ENCODE measurements at places on chromosomes 5 and 9. TPM values are rescaled to one million over a fixed set of nuclear protein-coding genes. Genes with fewer than 3 reads are reported as not detected.
A peak's percentile ranks its signal among the peaks of the same experiment; 100 is the strongest.

- H3K36me3 ChIP-seq: no peaks in the 10 kb centered on the region
- no peak overlapping the region for H3K4me3 ChIP-seq
- H3K4me1 ChIP-seq: no peaks in the 10 kb centered on the region
- DNase-seq: peak; percentile 68
- H3K27me3 ChIP-seq: no peaks in the 10 kb centered on the region
These were observed 27.8 kb downstream of the PRLR start for GRCh38 chr5:35202319-35203111.

- peaks cover 8% of the 10 kb centered on the region for H3K27me3 ChIP-seq
- no peaks in the 10 kb centered on the region for H3K36me3 ChIP-seq
- DNase-seq: peak; percentile 21
- H3K4me3 ChIP-seq: no peak overlapping the region
- H3K4me1 ChIP-seq: peaks cover 7% of the 10 kb centered on the region
- H3K27ac ChIP-seq: no peak overlapping the region
These were observed 7.0 kb downstream of the UNC5A start for GRCh38 chr5:176817369-176817840.

DNA sequence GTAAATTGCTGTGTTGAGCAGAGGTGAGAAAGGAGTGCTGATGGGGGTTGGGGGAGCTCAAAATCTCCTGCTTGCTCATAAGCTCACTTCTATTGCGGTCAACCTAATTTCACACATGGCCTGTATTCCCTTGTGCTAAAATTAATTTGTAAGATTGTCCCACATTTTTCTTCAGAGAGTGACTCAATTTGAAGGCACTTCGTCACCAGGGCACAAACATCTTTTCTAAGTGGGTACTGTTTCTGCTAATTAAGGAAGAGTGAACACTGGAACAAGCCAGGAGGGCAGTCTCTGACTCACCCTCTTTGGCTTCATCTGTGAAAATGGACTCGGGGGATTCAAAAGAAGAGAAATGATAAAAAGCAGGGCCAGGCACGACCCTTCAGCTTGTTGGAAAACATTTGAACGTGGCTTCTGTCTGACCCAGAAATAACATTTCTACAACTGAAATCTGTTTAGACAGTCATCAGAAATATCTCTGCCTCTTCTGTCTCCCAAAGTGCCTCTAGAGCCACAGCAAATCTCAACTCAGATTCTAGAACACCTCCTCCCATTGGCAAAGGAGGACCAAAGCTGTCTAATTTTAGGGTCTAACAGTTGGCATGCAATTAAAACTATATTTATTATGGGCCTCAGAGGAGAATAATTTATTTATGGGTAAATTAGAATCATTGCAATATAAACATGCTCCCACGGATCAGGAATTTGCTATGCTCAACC, 49.8 kb downstream of the FEM1C start:
- no peaks in the 10 kb centered on the region for H3K36me3 ChIP-seq
- H3K27ac ChIP-seq: no peak overlapping the region
- H3K4me3 ChIP-seq: no peak overlapping the region

DNA sequence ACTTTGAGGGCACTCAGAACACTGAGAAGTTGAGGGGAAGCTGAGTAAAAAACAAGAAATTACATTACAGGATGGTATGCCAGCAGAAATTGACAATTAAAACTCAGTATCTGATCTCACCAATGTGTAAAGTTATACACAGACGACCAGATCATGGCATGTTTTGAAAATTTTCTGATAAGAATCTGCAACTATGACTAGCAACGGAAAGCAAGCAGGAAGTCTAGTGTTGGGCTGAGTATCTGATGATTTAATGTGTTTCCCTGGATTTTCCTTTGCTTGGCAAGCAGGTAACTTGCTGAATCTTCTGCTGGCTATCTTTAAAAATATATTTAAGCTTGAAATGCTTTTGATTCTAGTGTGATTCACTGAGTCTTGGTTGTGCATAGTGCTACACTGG, 5.2 kb upstream of the GCNT4 start:
- no peak overlapping the region for H3K27ac ChIP-seq
- no peaks in the 10 kb centered on the region for H3K27me3 ChIP-seq
- H3K36me3 ChIP-seq: no peaks in the 10 kb centered on the region
- H3K4me1 ChIP-seq: peaks cover 6% of the 10 kb centered on the region
- no peak overlapping the region for H3K4me3 ChIP-seq
- no peak for DNase-seq

GRCh38 chr5:53478411-53479044, 1.9 kb upstream of the FST start:
- peaks cover 36% of the 10 kb centered on the region for H3K4me1 ChIP-seq
- no peak overlapping the region for H3K27ac ChIP-seq
- H3K27me3 ChIP-seq: no peaks in the 10 kb centered on the region

DNA sequence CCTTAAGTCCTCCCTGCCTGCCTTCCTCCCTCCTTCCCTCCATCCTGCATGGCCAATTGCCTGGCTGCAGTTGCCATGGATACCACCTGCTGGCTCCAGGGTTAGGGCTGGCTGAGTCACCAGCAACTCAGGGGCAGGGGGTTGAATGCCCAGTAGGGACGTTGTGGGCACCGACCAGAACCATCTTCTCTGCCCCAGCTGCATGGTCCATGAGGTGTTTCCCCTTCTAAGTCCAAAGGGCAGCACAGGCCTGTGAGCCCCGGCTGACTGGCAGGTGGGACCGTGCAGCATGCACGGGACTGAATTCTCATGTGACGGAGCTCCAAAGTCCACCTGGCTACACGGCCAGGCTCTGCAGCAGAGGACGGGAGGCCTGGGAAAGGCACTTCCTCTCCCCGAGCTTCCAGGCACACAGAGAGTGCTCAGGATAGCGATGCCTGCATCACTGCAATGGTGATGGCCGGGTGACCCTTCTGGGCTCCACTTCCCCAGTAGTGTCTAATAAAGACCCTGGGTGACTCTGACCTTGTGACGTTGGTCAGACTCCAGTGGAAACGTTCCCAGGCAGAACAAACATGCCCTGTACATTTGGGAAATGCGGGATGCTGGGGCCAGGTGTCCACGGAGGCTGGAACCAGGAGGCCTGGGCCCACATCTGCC, 5.7 kb downstream of the ASS1 start:
- peaks cover 6% of the 10 kb centered on the region for H3K27me3 ChIP-seq
- H3K27ac ChIP-seq: no peak overlapping the region
- no peak overlapping the region for H3K4me3 ChIP-seq
- no peak for DNase-seq
- H3K36me3 ChIP-seq: no peaks in the 10 kb centered on the region

DNA sequence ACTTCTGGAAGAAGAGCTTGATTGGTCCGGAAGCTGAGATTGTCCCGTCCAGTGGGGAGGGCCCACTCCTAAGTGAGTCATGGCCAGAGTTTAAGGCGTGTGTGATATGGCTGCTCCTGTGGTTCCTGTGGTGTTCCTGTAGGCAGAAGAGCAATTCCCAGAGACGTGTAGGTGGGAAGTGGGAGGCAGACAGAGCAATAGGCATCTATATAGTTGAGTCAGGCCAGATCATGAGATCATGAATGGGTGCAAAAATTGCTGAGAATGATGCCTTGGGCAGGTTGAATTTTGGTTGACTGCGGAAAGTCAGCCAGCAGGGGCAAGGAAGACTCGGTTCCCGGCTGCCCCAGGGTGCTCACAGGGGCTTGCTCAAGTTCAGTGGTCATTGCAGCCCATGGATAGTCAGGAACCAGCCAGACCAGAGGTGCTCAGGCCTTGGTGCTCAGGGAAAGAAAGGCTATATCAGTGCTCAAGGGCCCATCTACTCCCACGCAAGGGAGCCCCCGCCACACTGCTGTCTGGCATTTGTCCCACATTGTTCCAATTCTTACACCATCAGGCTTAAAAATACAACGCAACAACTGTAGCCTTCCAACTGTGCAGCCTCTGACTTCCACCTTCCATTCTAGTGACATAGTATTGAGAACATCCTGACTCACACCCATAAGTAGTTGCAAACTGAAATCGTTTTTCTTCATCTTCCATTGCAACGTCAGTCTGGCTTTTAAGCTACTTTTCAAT, 21.0 kb upstream of the GSN start:
- no peak overlapping the region for H3K4me3 ChIP-seq
- DNase-seq: no peak
- H3K27me3 ChIP-seq: no peaks in the 10 kb centered on the region
- H3K36me3 ChIP-seq: no peaks in the 10 kb centered on the region

GRCh38 chr5:41256400-41256799, 43.1 kb upstream of the C6 start:
- H3K4me3 ChIP-seq: no peak overlapping the region

DNA sequence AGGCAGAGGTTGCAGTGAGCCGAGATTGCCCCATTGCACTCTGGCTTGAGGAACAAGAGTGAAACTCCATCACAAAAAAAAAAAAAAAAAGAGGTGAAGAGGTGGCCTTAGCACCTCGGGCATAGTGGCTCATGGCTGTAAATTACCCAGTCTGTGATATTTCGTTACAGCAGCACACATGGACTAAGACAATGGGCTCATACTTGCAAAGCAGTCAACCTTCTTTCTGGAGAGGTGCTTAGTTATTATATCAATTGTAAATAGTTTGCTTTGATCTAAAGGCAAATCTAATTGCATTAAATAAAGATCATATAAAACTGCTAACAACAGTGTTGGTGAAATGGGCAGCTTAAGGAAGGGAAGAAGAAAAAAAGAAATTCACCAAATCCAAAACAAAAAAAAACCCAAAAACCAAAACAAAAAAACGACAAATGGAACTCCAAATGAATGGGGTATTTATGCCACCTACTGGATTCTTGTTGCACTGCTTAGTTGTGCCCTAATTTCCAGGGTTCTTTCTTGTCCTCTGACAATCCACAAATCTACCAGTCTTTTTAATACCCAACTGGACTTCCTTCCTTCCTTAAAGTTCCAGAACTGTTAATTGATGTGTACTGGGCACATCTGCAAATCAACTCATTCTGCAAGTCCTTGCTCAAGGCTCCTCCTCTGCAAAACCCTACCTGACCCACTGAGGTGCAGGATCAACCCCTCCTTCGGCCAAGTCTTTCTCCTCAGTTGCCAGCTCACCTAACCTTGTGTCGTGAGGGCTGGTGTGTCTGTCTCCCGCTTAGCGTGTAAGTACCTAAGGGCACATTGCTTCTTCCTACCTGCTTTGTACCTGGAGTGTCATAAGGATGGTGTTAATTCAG, 35.0 kb upstream of the DMRT1 start:
- H3K4me3 ChIP-seq: no peak overlapping the region
- no peak overlapping the region for H3K27ac ChIP-seq
- no peaks in the 10 kb centered on the region for H3K27me3 ChIP-seq
- no peaks in the 10 kb centered on the region for H3K36me3 ChIP-seq
- DNase-seq: peak; percentile 37

GRCh38 chr5:35810601-35811000, 46.1 kb upstream of the IL7R start:
- H3K36me3 ChIP-seq: no peaks in the 10 kb centered on the region
- no peak for DNase-seq
- no peak overlapping the region for H3K4me3 ChIP-seq
- no peak overlapping the region for H3K27ac ChIP-seq
- H3K4me1 ChIP-seq: no peaks in the 10 kb centered on the region

- H3K36me3 ChIP-seq: no peaks in the 10 kb centered on the region
- H3K27me3 ChIP-seq: no peaks in the 10 kb centered on the region
- H3K4me1 ChIP-seq: peaks cover under 1% of the 10 kb centered on the region
- H3K4me3 ChIP-seq: no peak overlapping the region
- no peak overlapping the region for H3K27ac ChIP-seq
These were observed 5.8 kb upstream of the SNAPC3 start for GRCh38 chr9:15416880-15417279.

The PDZD2 gene
- total RNA-seq: not detected

- no peak overlapping the region for H3K27ac ChIP-seq
- no peak overlapping the region for H3K4me3 ChIP-seq
- H3K36me3 ChIP-seq: no peaks in the 10 kb centered on the region
- H3K27me3 ChIP-seq: no peaks in the 10 kb centered on the region
- DNase-seq: no peak
- H3K4me1 ChIP-seq: no peaks in the 10 kb centered on the region
These were observed 98.4 kb downstream of the FBXL7 start for GRCh38 chr5:15598294-15598902.

DNA sequence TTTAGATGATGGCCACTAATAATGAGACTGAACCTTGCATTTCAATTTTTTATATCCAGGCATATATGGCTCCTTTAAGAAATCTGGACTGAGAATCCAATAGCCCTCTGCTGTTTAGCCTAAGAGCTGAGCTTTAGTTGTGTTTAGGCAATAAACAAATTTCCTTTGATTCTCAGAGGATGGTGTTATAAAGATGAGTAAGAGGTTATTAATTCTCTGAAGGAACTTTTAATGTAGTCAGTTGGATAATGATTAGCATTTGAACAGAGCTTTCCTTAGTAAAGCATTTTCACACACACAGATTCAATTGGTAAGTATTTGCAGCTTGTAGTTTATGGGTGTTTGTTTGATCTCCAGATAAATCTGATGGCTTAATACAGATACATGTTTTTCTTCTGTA, 149.6 kb downstream of the PRR16 start:
- no peaks in the 10 kb centered on the region for H3K36me3 ChIP-seq
- H3K4me1 ChIP-seq: no peaks in the 10 kb centered on the region
- H3K27ac ChIP-seq: no peak overlapping the region
- no peak for DNase-seq
- no peak overlapping the region for H3K4me3 ChIP-seq

The KLF9 gene
- total RNA-seq: 12.7 TPM

DNA sequence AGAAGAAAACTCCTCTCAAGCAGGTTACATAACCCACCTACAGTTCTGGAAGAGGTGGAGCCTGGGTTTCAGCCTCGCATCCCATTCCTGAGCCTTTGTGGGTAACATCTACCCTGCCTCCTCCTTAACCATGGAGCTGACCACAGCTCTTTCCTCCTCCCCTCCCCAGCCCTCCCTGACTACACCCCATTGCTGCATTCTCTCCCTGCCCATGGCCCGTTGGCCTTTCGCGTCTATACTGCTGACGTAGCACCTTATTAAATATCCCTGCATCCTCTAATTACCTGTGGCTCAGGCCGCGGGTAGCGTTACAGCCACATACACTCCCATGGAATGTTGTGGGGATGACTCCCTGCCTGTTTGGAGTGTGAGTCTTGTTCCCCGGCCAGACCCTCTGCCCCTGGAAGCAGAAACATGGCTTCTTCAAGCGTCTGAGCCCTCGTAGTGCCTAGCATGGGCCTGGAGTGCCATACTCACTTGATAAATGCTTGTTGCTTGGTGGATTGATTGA, 72.8 kb downstream of the WWC1 start:
- no peak overlapping the region for H3K27ac ChIP-seq
- H3K4me3 ChIP-seq: no peak overlapping the region
- no peaks in the 10 kb centered on the region for H3K27me3 ChIP-seq
- H3K36me3 ChIP-seq: no peaks in the 10 kb centered on the region
- no peak for DNase-seq

- peaks cover 89% of the 10 kb centered on the region for H3K36me3 ChIP-seq
- peaks cover 21% of the 10 kb centered on the region for H3K4me1 ChIP-seq
- peak; percentile 46 for DNase-seq
- H3K4me3 ChIP-seq: no peak overlapping the region
- H3K27ac ChIP-seq: peak overlapping the region; percentile 20
- H3K27me3 ChIP-seq: no peaks in the 10 kb centered on the region
These were observed 29.3 kb downstream of the CYFIP2 start for GRCh38 chr5:157295247-157295646.
